ENCODE measurements at places on chromosomes 11 and 22.
A peak's percentile ranks its signal among the peaks of the same experiment; 100 is the strongest.

- H3K4me1 ChIP-seq, result peaks cover 11% of the 10 kb centered on the region
- H3K4me3 ChIP-seq, result no peak overlapping the region
- H3K27me3 ChIP-seq, result no peaks in the 10 kb centered on the region
- H3K27ac ChIP-seq, result peak overlapping the region; percentile 57
Measured at GRCh38 chr11:128342511-128343134, 244.7 kb downstream of the ETS1 start.

- H3K27ac ChIP-seq, result no peak overlapping the region
- peaks cover 9% of the 10 kb centered on the region for H3K4me1 ChIP-seq
- H3K36me3 ChIP-seq, result no peaks in the 10 kb centered on the region
- H3K27me3 ChIP-seq, result no peaks in the 10 kb centered on the region
Measured at GRCh38 chr22:32562401-32562800, 87.8 kb downstream of the FBXO7 start.

- no peak overlapping the region for H3K27ac ChIP-seq
- H3K4me3 ChIP-seq, result no peak overlapping the region
- H3K4me1 ChIP-seq, result peaks cover 39% of the 10 kb centered on the region
- no peaks in the 10 kb centered on the region for H3K27me3 ChIP-seq
Measured at GRCh38 chr11:17528181-17528691, 16.0 kb downstream of the USH1C start.

DNA sequence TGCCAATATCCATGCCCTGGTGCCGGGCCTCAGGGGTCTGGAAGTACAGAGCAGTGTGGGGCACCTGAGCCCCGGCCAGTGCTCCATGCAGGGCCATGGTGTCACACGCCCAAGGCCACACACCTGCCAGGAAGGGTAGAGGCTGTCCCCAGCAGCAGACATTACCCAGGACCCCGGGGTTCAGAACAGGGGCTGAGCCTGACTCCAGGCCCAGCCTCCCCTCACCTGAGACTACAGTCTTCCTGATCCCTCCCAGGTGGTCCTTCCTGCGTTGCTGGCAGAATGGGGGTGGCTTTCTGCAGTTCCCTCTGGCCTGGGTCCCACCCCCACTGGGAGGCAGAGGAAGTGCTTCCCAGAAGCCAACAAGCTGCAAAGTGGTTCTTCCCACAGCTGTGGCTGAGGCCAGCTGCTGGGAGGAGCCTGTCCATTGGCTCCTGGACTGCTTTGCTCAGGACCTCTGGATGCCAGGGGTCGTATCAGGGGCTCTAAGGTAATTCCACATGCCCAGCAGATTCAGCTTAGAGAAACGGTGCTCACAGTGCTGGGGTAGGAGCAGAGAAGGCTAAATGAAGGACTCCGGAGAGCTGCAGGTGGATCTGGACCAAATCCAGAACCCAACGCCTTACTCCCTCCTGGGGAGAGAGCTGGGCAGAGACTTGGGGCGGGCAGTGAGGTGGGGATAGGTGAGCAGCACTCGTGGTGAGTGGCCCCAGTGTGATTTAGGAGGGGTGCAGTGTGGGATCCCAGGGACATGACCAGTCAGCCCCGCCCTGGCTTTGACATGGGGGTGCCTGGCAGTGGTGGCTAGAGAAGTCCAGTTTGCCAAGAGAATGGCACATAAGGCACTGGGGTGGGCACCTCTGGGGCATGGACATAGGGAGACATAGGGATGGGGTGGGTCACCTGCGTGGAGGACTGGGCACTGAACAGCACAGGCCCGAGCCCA, 12.6 kb downstream of the TCIRG1 start:
- H3K4me1 ChIP-seq, result peaks cover 20% of the 10 kb centered on the region
- H3K27me3 ChIP-seq, result no peaks in the 10 kb centered on the region
- no peak overlapping the region for H3K4me3 ChIP-seq
- H3K27ac ChIP-seq, result no peak overlapping the region
- no peak for DNase-seq
- H3K36me3 ChIP-seq, result peaks cover 64% of the 10 kb centered on the region

- DNase-seq, result peak; percentile 73
- H3K36me3 ChIP-seq, result peaks cover 44% of the 10 kb centered on the region
- no peaks in the 10 kb centered on the region for H3K27me3 ChIP-seq
- peak within 1 kb of the TSS; percentile 84 for H3K4me3 ChIP-seq
- peak within 1 kb of the TSS; percentile 96 for H3K27ac ChIP-seq
Measured at GRCh38 chr11:2376751-2377451, at the start of gene CD81. TSS of gene CD81 (plus strand) at chr11:2377310. CDS start at chr11:2377550, 240 bp downstream.

DNA sequence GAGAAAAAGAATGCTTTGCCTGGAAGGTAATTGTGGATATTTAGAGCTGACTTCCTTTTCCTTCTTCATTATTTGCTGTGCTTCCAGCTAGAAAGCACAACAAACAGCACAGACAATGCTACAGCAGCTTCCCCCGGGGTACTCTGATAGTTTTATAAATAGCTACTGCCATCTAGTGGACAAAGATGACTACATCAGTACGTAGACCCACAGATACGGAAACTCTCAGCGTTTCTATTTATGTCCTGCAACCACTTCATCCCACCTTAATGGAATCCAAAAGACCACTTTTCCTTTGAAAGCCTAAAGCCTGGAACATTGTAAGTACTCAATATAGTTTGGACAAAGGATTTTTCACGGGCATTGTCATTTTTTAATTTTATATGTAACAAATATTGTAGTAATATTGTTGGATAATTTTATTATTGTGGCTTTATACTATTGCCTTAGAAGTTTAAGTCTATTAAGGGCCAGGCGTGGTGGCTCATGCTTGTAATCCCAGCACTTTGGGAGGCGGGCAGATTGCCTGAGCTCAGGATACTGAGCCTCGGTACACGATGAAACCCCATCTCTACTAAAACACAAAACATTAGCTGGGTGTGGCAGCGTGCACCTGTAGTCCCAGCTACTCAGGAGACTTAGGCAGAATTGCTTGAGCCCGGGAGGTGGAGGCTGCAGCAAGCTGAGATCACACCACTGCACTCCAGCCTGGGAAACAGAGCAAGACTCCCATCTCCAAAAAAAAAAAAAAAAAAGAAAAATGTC, 7.5 kb downstream of the HSPA8 start:
- no peak overlapping the region for H3K27ac ChIP-seq
- peaks cover 14% of the 10 kb centered on the region for H3K4me1 ChIP-seq
- no peaks in the 10 kb centered on the region for H3K27me3 ChIP-seq
- peak; percentile 65 for DNase-seq
- H3K36me3 ChIP-seq, result peaks cover 44% of the 10 kb centered on the region

GRCh38 chr11:44475114-44475686, 90.3 kb upstream of the CD82 start:
- no peak for DNase-seq
- no peak overlapping the region for H3K27ac ChIP-seq
- no peak overlapping the region for H3K4me3 ChIP-seq
- H3K4me1 ChIP-seq, result no peaks in the 10 kb centered on the region
- H3K27me3 ChIP-seq, result peaks cover 2% of the 10 kb centered on the region
- no peaks in the 10 kb centered on the region for H3K36me3 ChIP-seq

DNA sequence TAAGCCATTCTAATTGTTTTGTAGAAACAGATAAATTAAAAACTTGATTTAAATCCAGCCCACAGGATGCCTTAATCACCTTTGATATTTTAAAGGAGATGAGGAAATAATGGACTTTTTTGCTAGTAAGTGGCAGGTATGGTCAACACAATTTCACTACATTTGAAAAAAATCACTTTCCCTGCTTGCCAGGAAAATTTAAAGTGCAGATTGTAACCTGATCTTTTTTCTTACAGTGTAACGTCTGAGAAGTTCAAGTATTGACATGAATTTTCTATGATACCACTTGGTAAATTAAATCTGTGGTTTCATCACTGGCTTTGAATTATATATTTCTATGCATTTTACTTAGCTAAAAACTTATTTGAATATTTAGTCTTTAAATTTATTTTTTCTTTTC, 65.3 kb downstream of the ARHGEF12 start:
- H3K4me3 ChIP-seq, result no peak overlapping the region
- no peaks in the 10 kb centered on the region for H3K36me3 ChIP-seq
- no peaks in the 10 kb centered on the region for H3K4me1 ChIP-seq
- no peak overlapping the region for H3K27ac ChIP-seq
- H3K27me3 ChIP-seq, result no peaks in the 10 kb centered on the region

- no peak overlapping the region for H3K27ac ChIP-seq
- no peaks in the 10 kb centered on the region for H3K27me3 ChIP-seq
- peaks cover 40% of the 10 kb centered on the region for H3K4me1 ChIP-seq
- H3K4me3 ChIP-seq, result no peak overlapping the region
Measured at GRCh38 chr22:46574993-46575910, 37.8 kb upstream of the CELSR1 start.

DNA sequence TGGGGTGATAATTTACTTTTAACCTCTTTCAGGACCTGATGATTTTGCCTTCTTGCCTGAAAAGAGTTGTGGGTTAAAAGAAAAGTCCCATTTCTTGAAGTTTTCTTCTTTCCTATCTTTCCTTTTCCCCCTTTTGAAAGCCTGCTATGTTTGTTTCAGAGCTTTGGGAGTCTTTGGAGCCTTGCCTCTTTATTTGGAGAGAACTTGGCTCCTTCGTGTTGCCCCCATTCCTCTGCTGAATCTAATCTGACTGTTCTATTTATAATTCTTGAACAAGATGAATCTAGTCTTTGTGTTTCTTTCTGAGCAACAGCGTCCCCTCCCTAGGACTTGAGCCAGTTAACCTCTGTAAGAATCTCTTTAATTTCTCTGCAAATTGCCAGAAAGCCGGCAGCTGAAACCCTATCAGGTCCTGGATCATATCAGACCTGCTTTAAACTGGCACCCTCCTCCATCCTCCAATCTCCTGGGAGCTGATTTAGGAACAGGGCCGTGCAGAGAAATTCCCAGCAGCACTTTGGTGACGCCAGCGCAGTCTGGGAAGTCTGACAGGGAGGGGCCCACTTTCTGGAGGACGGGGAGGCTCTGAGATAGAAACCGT, 289.1 kb upstream of the SORL1-AS1 start:
- no peaks in the 10 kb centered on the region for H3K27me3 ChIP-seq
- H3K4me1 ChIP-seq, result peaks cover 10% of the 10 kb centered on the region
- peak; percentile 88 for DNase-seq
- no peak overlapping the region for H3K4me3 ChIP-seq
- no peaks in the 10 kb centered on the region for H3K36me3 ChIP-seq
- peak overlapping the region; percentile 96 for H3K27ac ChIP-seq

DNA sequence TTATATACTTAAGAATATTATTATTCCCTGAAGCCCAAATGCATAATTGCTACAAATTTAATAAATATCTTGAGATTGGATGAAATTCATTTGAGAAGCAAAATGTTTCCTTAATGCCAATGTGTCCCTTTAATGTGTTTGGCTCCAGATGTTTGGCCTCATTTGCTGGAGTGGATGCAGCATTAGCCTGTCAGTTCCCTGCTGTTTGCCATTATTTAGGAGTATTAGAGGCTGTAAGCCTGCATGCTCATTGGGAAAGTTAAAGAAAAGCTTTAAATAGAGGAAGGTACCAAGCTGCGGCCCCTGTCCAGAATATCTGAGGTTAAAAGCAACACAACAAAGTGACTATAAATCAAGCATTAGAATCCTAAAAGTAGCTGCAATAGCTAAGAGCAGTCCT, 54.8 kb upstream of the PITPNB start:
- H3K4me3 ChIP-seq, result no peak overlapping the region
- peaks cover 7% of the 10 kb centered on the region for H3K36me3 ChIP-seq
- no peak for DNase-seq
- no peaks in the 10 kb centered on the region for H3K27me3 ChIP-seq

GRCh38 chr11:100640646-100641045, 46.4 kb upstream of the ARHGAP42 start:
- H3K27me3 ChIP-seq, result no peaks in the 10 kb centered on the region
- H3K36me3 ChIP-seq, result no peaks in the 10 kb centered on the region
- H3K27ac ChIP-seq, result no peak overlapping the region
- H3K4me1 ChIP-seq, result peaks cover 3% of the 10 kb centered on the region

DNA sequence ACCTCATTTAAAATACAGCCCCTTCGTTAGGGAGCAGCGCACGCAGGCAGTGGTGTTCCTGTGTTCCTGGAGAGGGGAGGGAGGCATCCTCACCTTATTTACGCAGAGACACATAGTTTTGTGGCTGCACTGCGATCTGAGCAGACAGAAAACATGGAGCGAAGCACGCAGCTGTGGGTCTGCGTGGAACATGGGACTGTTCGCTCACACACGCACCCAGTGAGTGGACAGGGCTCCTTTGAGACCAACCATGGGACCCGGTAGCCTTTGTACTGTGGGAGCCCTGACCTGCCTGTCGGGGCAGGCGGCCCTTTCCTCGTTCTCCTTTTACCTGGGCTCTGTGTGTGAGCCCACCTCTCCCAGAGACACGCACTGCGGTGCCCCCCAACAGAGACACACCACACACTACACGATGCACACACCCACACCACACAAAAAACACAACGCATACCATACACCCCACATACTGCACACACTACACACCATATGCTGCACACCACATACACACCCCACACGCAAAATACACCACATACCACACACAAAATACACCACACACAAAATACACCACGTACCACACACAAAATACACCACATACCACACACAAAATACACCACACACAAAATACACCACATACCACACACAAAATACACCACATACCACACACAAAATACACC, 1245.7 kb downstream of the BRD1 start:
- no peak overlapping the region for H3K27ac ChIP-seq
- H3K36me3 ChIP-seq, result peaks cover 71% of the 10 kb centered on the region
- no peaks in the 10 kb centered on the region for H3K27me3 ChIP-seq

- no peaks in the 10 kb centered on the region for H3K27me3 ChIP-seq
- H3K4me3 ChIP-seq, result no peak overlapping the region
- no peaks in the 10 kb centered on the region for H3K4me1 ChIP-seq
- DNase-seq, result no peak
- H3K27ac ChIP-seq, result no peak overlapping the region
- H3K36me3 ChIP-seq, result no peaks in the 10 kb centered on the region
Measured at GRCh38 chr11:42806191-42806590, 505.6 kb upstream of the API5 start.

DNA sequence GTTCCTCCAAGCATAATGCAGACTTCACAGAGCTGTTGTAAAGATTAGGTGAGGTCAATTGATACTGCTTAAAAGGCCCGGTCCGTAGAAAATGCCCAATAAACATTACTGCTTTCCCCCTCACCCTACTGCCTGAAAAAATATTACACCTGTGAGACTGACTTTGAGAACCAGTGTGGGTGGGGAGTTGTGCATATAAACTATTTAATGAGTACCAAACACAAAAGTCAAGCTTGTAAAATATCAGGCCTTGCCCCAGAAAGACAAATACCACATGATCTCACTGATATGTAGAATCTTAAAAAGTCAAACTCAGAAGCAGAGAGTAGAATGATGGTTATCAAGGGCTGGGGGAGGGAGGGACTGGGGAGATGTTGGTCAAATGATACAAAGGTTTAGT, 46.7 kb downstream of the C22orf42 start:
- H3K36me3 ChIP-seq, result no peaks in the 10 kb centered on the region
- H3K27ac ChIP-seq, result no peak overlapping the region
- H3K4me3 ChIP-seq, result no peak overlapping the region
- peaks cover 2% of the 10 kb centered on the region for H3K27me3 ChIP-seq
- no peaks in the 10 kb centered on the region for H3K4me1 ChIP-seq
- no peak for DNase-seq

GRCh38 chr11:108752297-108752751, 87.5 kb downstream of the DDX10 start:
- no peak overlapping the region for H3K4me3 ChIP-seq
- no peak for DNase-seq
